RWPE2 (cell line): ENCODE measurements at places on chromosomes 5 and 9.

DNA sequence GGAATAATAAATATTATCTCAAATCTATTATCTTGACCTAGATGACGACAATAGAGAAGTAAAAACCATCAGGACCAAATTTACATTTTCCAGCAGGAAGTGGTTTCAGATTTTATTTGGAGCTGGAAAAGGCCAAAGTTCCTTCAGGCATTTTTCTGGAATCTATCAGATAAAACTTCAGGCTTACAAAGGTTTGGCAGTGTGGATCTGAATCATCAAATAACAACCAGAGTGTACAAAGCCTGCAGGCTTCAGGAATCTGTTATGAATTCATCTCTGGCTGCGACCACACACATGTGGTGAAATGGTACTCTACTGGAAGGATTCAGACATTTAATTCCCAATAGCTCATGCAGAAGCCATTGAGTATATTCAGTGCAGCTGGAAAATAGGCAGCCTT is 726.4 kb upstream of the GRAMD2B start:
- DNase-seq: no peak
- H3K27ac ChIP-seq: peak overlapping the region; percentile 28
- H3K27me3 ChIP-seq: no peaks in the 10 kb centered on the region
- no peaks in the 10 kb centered on the region for H3K36me3 ChIP-seq
- no peak overlapping the region for H3K4me3 ChIP-seq

DNA sequence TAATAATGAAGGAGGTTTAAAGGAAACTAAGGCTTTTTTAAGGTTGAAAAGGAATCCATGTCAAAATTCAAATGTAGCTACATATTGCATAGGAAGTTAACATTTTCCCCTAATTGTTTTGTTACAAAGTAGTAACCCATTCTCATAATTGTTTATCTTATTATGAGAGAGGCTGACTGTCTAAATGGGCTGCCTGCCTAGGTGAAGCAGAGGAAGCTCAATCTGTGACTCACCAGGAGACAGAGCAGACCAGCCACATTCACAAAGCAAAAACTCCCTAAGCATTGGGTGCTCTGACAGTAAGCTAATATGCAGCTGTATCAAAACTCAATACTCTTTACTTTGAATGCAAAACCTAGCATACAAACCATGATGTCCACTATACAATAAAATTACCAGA is 208.5 kb downstream of the ROR2 start:
- H3K27ac ChIP-seq: no peak overlapping the region
- DNase-seq: no peak
- no peak overlapping the region for H3K4me3 ChIP-seq
- no peaks in the 10 kb centered on the region for H3K4me1 ChIP-seq

DNA sequence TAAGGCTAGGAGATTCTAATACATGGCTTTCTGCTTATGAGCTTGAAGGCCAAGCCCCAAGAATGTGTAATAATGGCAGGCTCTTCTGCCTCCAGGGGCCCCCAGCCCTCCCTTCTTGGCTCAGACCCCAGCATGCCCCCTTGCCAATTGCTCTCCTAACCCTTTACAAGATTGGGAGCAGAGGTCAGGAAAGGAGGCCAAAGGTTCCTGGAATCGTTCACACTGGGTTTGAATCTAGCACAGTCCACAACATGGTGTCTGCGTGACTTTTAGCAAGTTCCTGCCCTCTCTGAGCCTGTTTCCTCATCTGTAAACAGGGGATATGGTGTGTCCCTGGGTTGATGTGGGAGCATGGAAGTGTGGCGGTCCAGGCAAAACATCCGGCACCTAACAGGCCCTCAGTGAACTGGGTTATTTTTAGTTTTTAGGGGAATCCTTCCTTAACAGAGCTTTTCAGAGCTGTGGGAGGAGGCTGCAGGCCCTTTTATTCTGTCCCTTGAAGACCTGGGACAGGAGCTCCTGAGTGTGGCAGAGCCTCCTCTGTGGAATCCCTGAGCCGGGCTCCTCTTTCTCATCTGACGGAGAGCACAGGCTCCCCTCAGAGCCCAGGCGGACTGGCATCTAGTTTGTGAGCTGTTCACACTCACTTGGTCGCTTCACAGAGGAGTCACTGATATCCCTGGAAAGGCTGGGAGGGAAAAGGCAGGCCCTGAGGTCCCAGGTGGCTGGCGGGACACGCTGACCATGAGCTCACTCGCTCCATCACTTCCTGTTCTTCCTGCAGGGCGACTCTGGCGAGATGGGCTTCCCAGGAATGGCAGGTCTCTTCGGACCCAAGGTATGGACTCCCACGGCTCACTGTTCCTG is 23.4 kb upstream of the ORM1 start:
- no peaks in the 10 kb centered on the region for H3K27me3 ChIP-seq
- peak; percentile 18 for DNase-seq
- no peak overlapping the region for H3K4me3 ChIP-seq

DNA sequence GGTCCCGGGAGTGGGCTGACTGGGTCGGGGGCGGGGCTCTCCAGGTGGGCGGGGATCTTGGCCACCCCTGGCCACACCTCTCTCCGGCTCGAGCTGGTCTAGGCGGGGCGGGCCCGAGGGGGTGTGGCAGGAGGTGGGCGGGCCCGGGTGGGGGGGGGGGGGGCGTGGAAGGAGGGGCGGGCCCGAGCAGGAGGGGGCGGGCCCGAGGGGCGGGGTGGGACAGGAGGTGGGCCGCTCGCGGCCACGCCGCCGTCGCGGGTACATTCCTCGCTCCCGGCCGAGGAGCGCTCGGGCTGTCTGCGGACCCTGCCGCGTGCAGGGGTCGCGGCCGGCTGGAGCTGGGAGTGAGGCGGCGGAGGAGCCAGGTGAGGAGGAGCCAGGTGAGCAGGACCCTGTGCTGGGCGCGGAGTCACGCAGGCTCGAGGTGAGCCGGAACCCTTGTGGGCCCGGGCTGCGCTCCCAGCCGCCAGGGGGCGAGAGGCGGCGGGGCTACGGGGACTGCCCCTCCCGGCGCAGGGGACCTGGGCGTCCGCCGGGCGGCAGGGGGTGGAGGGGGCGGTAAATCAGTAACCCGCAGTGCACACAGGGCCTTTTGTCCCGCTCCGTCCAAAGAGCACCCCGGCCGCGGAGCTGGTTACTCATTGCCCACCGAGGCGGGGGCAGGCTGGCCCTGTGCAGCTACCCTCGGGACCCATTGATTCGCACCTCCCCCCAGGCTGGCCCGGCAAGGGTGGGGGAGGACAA is at the start of gene FGFR4:
Gene FGFR4, plus strand, starts transcription at position 262 of the 744 bp plus-strand sequence. CDS start 2,688 bp downstream, outside the sequence.
- peak within 1 kb of the TSS; percentile 35 for H3K4me3 ChIP-seq
- peak; percentile 90 for DNase-seq
- no peak within 1 kb of the TSS for H3K27ac ChIP-seq
- no peaks in the 10 kb centered on the region for H3K27me3 ChIP-seq
- H3K36me3 ChIP-seq: no peaks in the 10 kb centered on the region

GRCh38 chr9:15851766-15852165 is 298.9 kb downstream of the CCDC171 start:
- no peak overlapping the region for H3K27ac ChIP-seq
- no peak overlapping the region for H3K4me3 ChIP-seq
- H3K36me3 ChIP-seq: no peaks in the 10 kb centered on the region
- H3K4me1 ChIP-seq: peaks cover 4% of the 10 kb centered on the region

GRCh38 chr5:58860680-58861079 is 277.8 kb downstream of the RAB3C start:
- H3K27me3 ChIP-seq: peaks cover 83% of the 10 kb centered on the region
- DNase-seq: no peak
- H3K36me3 ChIP-seq: no peaks in the 10 kb centered on the region

DNA sequence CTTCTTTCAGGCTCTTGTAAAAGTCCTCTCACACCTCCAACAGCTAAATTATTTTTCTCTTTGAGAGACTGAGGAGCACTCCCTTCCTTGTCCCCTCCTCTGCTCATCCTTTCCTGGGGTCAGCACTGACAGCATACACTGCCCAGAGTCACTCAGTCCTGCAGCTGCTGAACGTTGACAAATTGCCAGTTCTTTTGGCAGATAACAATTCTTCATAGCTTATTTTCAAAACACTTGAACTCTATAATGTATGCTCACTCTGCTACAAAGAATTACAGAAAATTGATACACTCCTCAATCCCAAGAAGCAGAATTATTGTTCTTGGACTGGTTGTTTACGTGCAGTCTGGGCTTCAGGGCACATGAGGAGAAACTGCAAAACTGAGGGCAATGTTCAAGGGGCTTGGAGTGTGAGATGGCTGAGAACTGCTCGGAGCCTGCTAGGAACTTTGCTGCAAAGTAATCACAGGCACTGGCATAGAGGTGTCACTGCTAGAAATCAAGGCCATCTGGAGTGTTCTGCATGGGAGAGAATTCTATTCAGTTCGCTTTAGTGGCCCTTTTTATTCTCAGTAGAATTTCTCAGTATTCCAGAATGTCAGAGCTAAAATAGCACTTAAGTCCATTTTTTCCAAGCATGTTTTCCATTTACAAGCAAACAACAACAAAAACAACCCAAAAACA is 96.4 kb upstream of the SPOCK1 start:
- H3K36me3 ChIP-seq: no peaks in the 10 kb centered on the region
- no peak overlapping the region for H3K4me3 ChIP-seq
- DNase-seq: no peak
- no peaks in the 10 kb centered on the region for H3K4me1 ChIP-seq
- H3K27me3 ChIP-seq: peaks cover 46% of the 10 kb centered on the region
- H3K27ac ChIP-seq: no peak overlapping the region

DNA sequence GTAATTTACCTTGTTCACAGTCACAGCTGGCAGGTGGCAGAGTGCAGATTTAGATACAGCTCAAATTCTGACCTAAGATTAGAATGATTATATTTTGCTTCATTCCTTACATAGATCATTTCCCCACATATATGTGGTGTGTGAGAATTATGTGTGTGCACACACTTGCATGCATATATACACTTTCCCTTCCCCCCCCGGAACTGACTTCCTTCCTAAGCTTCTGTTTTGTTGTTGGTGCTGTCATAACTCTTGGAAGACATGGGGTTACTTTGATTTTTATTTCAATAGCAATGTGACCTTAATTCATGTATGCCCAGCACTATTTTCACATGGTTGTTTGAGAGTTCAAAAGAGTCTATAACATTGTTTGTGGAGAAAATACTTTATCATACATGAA is 112.8 kb downstream of the CMYA5 start:
- no peaks in the 10 kb centered on the region for H3K4me1 ChIP-seq
- H3K27me3 ChIP-seq: no peaks in the 10 kb centered on the region
- DNase-seq: no peak

- H3K4me3 ChIP-seq: no peak overlapping the region
- no peaks in the 10 kb centered on the region for H3K4me1 ChIP-seq
- DNase-seq: no peak
These were observed 81.8 kb downstream of the FBXW11 start for GRCh38 chr5:171924493-171925122.

- peaks cover under 1% of the 10 kb centered on the region for H3K4me1 ChIP-seq
- no peak overlapping the region for H3K4me3 ChIP-seq
- no peak overlapping the region for H3K27ac ChIP-seq
- H3K27me3 ChIP-seq: no peaks in the 10 kb centered on the region
- DNase-seq: no peak
These were observed 146.0 kb downstream of the LIFR start for GRCh38 chr5:38410304-38410990.

GRCh38 chr9:110126986-110127864 is 80.7 kb downstream of the C9orf152 start:
- peaks cover 20% of the 10 kb centered on the region for H3K4me1 ChIP-seq
- H3K4me3 ChIP-seq: no peak overlapping the region
